Activated gamma-delta T cell treated with Interleukin-2 at 50 U/mL for 16 hours (primary cell): ENCODE measurements at places on chromosomes 2 and 18.

DNA sequence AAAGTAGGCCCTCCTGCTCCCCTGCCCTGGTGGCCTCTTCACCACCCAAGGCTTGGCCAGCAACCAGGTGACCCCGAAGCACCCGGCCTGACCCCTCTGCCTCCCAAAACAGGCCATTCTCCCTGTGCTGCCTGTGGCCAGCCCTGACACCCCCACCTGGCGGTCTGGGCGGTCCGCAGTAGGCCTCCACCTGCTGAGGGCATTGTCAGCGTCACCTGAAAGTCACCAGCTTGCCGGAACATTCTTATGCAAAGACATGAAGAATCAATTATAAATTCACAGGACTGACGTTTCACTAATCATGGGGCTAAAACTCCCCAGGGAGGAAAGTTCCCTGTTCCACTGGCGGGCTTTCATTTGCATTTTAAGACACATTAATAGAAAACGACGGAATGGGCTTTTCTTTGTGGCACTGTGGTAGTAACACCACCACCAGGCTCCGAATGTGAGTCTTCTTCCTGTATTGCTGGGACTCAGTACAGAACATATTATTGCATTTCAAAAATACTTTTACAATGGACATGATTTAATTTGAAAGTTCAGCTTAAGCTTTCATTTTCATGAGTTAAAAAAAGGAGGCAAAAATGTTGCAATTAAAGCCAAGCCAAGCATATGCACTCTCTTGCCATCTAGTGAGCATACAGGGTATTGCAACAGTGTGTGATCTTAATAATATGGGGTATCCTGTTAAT, 57.4 kb downstream of the ADI1 start:
- no peak for DNase-seq

GRCh38 chr18:22800551-22800951, 132.6 kb upstream of the RBBP8 start:
- DNase-seq: no peak

GRCh38 chr2:191560411-191560980, 117.4 kb upstream of the NABP1 start:
- no peak for DNase-seq

- no peak for DNase-seq
These were observed 153.0 kb upstream of the ID2 start for GRCh38 chr2:8528863-8529262.

DNA sequence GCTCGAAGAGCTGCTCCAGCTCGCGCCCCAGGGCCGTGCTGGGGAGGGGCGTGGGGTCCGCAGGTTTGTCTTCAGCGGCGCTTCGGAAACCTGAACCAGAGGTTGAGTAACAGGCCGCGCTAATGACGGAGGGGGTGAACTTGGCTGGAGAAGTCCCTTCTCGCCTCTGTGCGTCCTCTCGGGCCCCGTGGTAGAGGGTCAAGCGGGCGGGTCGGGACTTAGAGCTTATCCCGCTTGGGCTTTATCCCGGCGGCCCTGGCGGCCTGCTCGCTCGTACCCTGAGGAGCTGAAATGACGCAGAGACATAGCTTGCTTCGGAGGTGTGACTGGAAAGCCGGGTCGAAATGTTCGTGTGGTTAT, 479 bp downstream of the RNMT start:
- peak; percentile 21 for DNase-seq

GRCh38 chr18:55136864-55137263, 177.6 kb upstream of the CCDC68 start:
- DNase-seq: no peak

GRCh38 chr18:51157215-51157614, 40.3 kb downstream of the MEX3C start:
- DNase-seq: no peak

DNA sequence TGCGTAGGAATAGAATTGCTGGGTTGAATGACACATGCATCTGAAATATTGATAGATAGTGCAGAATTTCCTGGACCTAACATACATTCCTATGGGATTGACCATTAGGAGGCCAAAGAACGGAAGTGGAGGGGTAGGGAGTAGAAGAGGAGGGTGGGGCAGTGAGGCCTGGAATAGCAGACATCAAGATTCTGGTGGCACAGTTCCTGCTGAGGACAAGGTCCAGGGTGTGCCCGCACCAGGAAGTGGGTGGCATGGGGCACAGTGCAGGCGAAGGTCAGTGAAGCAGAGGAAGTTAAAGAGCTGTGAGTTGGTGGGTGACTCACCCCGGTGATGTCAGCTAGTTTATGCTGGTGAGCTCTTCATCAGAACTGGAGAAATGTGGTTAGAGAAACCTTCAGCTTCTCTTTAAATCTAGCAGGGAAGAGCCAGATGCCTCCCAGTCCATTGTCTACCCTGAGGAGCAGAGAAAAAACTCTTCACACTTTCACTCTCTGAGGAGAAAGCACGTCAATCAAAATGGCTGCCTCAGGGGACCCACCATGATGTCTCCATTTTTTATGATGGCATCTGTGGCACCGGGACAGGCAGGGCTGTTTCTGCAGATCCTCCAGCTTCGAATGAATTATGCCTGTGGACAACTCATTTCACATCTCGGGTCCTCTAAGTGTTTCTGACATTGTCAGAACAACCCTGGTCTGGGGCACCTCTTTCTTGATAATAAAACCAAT, 55.9 kb upstream of the CTLA4 start:
- DNase-seq: peak; percentile 65

GRCh38 chr2:124832521-124832920, 807.4 kb downstream of the CNTNAP5 start:
- DNase-seq: no peak

GRCh38 chr2:221095356-221095755, 476.7 kb downstream of the EPHA4 start:
- no peak for DNase-seq

GRCh38 chr2:233676046-233676445, 4.3 kb downstream of the UGT1A9 start:
- DNase-seq: no peak

GRCh38 chr2:78845664-78846185, 179.8 kb upstream of the REG3G start:
- DNase-seq: no peak

DNA sequence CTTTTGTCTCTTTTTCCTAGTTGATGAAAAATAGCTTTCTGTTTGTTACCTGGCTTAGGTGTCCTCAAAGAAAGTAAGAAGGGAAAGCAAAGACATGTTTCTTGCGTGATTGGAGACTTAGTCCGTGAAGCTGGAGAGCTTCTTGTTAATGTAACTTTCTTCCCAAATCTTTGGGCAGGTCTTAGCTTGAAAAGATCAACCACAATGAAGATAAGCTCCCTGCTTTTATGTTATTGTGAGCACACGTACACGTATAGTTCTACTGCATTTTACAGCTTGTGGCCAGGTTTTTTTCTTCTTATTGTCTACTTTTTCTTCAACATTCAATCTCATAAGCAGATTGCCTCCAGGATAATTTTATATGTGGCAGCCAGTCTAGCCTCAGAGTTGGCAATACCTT, 99.8 kb downstream of the DIS3L2 start:
- no peak for DNase-seq

- no peak for DNase-seq
These were observed 50.2 kb downstream of the TGOLN2 start for GRCh38 chr2:85277416-85278158.

GRCh38 chr2:204753841-204754240, 208.6 kb downstream of the PARD3B start:
- DNase-seq: no peak

DNA sequence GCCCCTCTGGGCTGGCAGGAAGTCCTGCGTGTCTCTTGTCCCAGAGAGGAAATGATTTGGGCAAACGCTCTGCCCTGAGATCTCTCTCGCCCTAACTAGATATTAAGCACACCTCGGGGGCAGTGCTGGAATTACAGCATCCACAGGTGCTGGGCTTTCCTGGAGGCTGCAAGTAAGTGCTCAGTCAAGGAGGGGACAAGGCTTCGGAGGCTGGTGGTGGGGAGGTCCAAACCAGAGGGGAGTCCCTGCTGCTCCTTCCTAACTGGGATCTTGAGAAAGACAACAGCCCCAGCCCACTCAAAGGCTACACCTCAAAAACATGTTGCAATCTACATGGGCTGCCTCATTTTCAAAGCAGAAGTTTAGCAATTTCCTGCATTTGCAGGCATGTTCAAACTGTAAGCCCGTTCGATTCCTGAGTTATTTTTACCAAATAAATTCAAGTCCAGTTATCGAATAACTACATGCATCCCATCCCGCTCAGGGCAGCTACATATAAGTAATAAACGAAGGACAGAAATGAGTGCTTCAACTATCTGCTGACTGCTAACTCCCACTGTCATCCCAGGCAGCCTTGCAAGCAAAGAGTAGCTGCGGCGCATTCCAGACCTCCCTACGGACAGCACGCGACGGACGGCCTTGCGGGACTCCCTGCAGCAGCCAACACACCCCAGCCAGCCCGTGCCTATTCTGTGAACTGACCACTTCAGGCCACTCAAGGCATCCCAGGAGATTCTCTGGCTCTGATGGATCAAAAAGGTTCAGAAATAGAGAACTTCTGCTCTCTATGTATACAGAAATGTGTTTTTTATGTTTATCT, 27.5 kb downstream of the ZNF516 start:
- no peak for DNase-seq

DNA sequence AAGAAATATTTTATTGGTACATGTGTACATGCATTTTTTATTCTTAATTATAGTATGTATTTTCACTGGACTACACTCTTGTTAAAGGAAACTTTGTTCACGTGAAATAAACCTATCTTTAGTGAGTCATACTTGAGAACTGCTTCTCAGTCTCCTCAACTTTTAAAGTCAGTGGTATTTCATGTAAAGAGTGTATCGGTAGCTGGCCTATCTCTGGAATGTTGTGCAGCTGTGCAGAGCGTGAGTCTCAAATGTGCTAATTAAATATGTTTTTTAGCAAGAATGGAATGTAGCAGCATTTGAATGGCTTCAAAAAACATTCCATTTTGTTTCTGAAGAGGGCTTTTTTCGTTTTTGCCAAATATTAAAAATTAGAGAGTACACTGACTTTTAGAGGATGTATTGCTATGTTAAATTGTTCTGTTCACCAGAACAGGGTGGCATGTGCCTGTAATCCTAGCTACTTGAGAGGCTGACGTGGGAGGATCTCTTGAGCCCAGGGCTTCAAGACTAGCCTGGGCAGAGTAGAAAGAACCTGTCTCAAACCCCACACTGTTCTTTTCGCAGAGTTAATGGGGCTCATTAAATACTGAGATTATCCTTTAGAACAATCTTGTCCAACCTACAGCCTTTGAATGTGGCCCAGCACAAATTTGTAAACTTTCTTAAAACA, 14.3 kb downstream of the SPTBN1 start:
- no peak for DNase-seq

DNA sequence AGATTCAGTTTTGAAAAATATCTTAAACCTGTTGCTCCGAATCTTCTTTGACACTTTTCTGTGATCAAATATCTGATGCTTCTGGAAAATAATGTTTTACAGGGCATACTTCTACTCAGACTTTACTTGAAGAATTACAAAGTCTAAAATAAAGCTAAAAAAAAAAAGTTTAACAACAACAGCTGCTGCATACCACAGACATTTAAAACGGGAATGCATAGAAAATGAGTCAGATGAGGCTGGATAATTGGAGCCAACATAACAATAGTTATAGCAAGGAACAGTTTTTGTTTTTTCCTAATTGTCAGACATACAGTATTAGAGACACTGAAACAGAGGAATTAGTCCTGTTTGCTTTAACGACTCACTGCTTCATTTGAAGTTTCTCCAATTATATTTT, 1090.2 kb downstream of the SUCLG1 start:
- DNase-seq: no peak
